ENCODE measurements at places on chromosomes 7 and 10.

- no peak for DNase-seq
These were observed 3.9 kb upstream of the EPC1 start for GRCh38 chr10:32350811-32351350.

DNA sequence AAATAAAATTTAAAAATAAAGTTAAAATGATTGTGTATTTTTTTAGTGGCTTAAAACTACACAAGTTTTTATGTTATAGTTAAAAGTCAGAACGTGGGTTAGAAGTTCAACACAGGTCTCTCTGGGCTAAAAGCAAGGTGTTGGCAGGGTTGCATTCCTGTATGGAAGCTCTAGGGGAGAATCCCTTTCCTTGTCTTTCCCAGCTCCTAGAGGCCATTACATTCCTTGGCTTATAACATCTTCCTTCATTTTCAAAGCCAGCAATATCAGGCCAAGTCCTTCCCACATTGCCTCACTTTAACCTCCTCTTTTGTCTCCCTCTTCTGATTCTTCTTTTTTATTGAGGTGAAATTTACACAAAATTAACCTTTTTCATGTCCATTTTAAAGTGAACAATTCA is 52.4 kb upstream of the EEPD1 start:
- no peak for DNase-seq

- no peak for DNase-seq
These were observed 2.1 kb downstream of the MXI1 start for GRCh38 chr10:110209454-110209925.

DNA sequence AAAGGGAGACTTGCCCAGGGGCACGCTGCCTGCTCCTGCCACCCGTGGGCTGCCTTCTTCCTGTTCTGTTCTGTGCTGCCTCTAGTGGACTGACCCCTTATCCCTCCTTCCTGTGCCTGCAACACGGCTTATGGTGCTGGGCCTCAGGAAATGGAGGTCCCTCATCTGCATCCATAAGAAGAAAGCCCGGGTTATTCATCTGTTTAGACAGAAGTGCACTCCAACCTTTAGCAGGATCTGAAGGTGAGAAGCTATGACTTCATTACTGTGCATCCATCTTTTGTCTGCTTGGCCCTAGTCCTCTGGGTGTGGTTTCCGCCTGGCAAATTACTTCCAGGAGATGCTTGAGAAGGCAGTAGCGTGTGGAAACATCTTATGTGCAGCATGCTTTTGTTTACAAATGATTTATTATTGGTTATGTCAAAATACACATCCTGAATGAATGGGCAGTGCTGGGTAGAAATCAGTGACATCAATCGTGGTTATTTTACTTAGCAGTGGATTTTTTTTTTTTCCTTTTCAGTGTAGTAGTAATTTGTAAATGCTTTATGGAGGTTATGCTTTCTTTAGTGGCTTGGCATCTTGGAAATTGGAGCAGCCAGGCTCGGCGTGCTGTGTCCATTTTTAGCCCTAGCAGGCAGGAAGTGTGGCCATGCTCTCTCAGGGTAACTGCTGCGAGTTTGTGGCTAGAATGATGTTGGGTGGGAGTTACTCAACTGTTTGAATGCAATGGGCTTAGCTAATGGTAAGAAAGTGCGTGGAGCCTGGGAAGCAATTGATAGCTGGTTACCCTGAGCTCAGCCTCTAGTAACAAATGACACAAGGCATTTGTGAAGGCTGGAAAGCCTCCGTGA is 12.7 kb downstream of the PTPRE start:
- DNase-seq = peak; percentile 64

- no peak for DNase-seq
These were observed 454.6 kb upstream of the ANKRD30A start for GRCh38 chr10:36670621-36671402.

- no peak for DNase-seq
These were observed 3.5 kb downstream of the NRF1 start for GRCh38 chr7:129615018-129615417.

DNA sequence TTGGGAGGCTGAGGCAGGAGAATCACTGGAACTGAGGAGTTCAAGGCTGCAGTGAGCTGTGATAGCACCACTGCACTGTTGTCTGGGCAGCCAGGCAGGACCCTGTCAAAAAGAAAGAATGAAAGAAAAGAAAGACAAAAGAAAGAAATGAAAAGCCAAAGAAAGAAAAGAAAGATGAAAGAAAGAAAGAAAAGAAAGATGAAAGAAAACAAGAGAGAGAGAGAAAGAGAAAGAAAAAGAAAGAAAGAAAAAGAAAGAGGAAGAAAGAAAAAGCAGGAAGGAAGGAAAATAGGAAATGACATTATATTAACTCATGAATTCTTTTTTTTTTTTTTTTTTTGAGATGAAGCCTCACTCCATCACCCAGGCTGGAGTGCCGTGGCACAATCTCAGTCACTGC is 32.4 kb upstream of the SPDYE3 start:
- DNase-seq = no peak

DNA sequence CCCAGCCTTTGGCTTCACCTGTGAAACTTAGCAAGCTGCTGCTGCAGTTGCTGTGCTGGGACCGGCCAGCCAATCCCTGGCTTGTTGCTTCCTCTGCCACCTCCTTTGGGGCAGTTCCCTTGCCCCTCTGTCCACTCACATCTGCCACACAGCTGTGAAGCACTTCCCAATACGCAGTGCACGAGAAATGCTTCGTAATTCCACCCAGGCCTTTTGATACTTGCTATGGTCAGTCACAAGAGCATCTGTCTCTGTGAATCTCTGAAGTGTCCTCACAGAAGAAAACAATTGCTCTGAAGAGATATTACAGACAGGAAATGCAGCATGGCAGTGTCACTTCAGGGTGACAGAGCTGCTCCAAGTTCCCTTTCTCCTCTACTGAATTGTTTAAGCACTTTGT is 208.5 kb downstream of the PTEN start:
- no peak for DNase-seq

DNA sequence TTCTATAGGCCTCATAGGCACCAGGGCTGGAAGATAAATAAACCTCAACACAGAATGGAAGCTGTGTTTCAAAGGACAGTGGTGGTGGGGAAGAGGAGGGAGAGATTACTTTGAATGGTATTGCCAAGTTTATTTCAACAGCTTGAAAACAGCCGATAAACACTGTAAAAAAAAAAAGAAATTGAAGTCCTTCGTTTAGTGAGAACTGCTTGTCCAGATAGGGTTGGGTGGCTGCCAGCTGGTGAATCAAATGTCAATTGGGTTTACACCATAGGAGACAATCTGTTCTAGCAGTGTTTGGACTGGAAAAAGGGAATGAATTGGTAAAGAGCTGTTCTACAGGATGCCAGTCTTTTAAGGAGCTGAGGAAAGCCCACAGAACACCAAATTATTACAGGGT is 254.8 kb downstream of the PHF14 start:
- no peak for DNase-seq

DNA sequence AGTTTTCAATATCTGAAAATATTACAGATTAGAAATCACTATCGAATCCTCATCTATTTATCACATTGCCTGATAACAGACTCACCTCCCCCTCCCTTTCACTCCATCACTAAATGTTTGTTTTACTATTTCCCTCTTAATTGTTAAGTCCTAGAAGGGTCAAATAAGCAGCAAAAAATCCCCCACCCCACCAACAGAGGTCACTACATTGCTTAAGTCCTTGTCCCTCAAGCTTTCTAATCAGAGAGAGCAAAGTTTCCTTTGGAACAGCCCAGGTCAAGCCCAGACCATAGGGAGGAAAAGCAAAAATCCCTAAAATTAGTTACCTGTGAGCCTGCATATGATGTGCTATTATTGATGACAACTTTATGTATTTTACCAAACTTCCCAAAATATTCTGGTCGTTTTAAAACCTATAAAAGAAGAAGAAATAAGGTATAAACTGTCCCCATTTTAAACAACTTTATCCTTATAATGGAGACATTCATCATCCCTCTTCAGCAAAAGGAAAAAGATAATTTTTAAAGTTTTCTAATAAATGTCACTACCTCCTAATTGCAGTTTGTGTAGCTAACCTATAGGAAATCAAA is 95.0 kb downstream of the CNOT4 start:
- peak; percentile 19 for DNase-seq

- DNase-seq = no peak
These were observed 403.5 kb downstream of the DNAJB6 start for GRCh38 chr7:157740251-157740798.

GRCh38 chr7:45689797-45690761 is 115.9 kb downstream of the ADCY1 start:
- no peak for DNase-seq

- DNase-seq = no peak
These were observed 47.1 kb upstream of the PRR15 start for GRCh38 chr7:29516491-29516890.

GRCh38 chr10:124236816-124237215 is 143.4 kb upstream of the CHST15 start:
- no peak for DNase-seq

DNA sequence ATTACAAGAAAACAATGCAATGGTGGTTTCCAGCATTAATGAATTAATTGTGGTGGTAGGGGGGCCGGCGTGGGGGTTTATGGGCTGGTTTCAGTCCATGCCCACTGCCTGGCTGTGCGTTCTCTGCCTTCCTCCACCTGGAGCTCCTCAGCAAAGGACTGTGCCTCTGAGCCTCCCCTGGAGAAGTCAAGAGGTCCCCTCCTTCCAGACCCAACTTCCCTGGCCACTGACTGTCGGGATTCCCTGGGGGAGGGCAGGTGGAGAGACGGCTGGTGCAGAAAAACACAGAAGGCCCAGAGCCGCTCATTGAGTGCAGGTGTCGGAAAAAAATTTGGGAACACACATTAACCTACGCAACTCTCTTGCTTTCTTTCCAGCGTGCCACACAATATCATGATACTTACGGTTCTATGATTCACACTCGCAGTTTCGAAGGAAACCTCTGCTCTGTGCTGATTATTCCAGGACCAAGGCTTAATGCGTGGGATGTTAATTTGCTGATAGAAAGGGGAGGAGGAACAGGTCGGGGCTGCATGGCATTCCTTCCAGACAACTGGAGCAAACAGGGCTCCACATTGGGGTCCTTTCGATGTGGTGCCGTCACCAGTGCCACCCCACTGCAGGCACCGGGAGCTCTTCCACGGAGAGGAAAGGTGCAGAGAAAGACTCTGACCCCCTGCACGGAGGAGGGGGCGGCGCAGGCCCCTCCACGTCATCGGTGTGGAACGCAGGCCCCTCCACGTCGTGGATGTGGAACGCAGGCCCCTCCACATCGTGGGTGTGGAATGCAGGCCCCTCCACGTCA is 506.7 kb downstream of the DNAJB6 start:
- no peak for DNase-seq

DNA sequence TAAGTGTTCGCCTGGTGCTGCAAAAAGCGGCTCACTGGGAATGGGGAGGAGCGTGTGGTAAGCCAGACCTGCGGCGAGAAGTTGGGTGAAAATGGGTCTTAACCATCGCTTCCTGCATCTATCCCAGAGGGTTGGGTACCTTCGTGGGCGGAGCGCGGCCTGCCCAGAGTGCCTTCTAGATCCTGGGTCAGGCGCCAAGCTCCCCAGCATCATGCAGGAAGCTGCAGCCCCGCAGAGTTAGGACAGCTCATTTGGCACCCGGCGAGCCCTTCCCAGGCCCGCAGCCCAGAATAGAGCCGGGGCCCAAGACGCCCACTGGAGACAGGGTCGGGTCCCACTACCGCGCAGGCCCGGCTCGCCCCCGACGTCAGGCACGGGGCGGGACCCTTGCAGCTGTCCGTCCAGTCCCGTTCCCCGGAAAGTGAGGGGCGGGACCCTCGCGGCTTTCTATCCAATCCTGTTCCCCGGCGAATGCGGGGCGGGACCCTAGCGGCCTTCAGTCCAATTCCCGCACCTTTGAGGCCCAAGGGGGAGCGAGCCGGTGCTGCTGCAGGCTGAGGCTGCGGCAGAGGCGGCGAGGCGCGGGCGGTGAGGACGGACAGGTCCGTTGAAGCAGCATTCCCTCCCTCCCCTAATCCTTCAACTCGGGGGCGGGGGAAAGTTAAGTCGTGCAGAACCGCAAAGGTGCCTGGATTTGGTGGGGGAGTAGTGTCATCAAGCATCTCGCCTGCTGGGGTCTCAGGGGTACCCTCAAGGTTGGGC is at the start of gene CROT:
Gene CROT (plus strand): TSS at position 499 of the 762 bp plus-strand sequence. CDS start 3,405 bp downstream, outside the sequence.
- DNase-seq = peak; percentile 98

DNA sequence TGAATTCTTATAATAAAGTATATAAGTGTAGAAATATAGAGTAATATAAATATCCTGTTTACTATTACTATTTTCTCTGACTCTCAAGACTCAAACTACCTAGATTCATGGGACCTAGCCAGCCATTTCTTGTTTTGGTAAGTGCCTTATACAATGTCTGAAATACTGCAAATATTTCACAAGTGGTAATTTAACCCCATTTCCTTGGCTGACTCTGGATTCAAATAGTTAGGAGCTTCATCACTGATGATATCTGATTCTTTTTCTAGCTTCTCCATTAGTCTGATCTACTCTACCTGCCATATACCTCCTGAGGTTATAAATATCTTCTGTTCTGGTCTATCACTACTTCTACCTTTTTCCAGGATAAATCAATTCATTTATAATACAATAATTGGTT is 6.4 kb upstream of the RALA start:
- no peak for DNase-seq

GRCh38 chr7:124459101-124460055 is 306.2 kb downstream of the GPR37 start:
- DNase-seq = no peak

- DNase-seq = no peak
These were observed 26.9 kb downstream of the NYAP1 start for GRCh38 chr7:100510437-100511239.

DNA sequence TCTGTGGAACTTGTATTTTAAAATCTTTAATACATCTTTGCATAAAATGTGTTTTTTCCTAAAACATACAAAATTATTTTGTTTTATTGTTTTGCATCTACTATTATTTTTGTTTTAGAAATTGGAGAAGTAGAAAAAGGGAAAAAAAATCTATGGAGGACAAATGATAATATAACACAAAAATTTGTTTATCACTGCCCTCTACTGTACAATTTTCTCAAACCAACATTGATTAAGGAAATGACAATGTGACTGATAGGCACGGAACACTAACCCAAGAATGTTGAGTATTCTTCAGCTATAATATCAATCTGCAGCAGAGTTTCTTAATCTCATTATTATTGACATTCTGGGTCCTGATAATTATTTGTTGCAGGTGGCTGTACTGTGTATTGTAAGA is 9.5 kb upstream of the ING3 start:
- no peak for DNase-seq

GRCh38 chr10:122145113-122145512 is 126.0 kb upstream of the BTBD16 start:
- DNase-seq = no peak

GRCh38 chr7:104328296-104328969 is at the start of gene LHFPL3:
Gene LHFPL3 (plus strand): TSS chr7:104328603.
- DNase-seq = peak; percentile 79

DNA sequence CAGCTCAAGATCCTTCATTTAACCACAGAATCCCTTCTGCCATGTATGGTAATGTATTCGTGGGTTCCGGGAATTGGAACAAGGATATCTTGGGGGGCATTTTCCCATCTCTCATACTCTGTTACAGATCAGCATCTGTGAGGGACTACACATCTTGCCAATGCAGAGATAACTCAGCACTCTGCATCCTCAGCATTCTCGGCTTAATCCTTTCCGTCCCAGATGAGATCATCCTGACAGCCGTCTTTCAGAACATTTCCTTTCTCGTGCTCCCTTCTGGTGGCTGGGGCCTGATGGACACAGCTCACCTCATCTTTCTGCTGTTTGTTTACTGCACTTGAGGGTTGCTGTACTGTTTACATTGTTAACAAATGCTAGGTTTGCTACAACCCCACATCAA is 25.3 kb downstream of the FKBP6 start:
- no peak for DNase-seq
